ENCODE measurements at places on chromosomes 6 and 20. TPM values are rescaled to one million over a fixed set of nuclear protein-coding genes. Genes with fewer than 3 reads are reported as not detected.

The ZBTB2 gene
- total RNA-seq: 14.2 TPM

The GSTA3 gene
- not detected for total RNA-seq

GRCh38 chr6:107202876-107203468 lies 87.7 kb upstream of the BEND3 start:
- DNase-seq: no peak

- no peak for DNase-seq
These were observed 40.3 kb upstream of the TENT5A start for GRCh38 chr6:81792826-81793225.

The MCHR2 gene
- 0.48 TPM for total RNA-seq

All from urinary bladder (tissue), 4 donors.